Naive thymus-derived CD4-positive, alpha-beta T cell (primary cell): ENCODE measurements at places on chromosomes 5 and 9. TPM values are rescaled to one million over a fixed set of nuclear protein-coding genes. Genes with fewer than 3 reads are reported as not detected.

- no peak for DNase-seq
These were observed 91.3 kb downstream of the CAMSAP1 start for GRCh38 chr9:135815830-135816650.

MAP1B gene
- total RNA-seq, result 0.08 and 0.10 TPM in 2 replicates

DNA sequence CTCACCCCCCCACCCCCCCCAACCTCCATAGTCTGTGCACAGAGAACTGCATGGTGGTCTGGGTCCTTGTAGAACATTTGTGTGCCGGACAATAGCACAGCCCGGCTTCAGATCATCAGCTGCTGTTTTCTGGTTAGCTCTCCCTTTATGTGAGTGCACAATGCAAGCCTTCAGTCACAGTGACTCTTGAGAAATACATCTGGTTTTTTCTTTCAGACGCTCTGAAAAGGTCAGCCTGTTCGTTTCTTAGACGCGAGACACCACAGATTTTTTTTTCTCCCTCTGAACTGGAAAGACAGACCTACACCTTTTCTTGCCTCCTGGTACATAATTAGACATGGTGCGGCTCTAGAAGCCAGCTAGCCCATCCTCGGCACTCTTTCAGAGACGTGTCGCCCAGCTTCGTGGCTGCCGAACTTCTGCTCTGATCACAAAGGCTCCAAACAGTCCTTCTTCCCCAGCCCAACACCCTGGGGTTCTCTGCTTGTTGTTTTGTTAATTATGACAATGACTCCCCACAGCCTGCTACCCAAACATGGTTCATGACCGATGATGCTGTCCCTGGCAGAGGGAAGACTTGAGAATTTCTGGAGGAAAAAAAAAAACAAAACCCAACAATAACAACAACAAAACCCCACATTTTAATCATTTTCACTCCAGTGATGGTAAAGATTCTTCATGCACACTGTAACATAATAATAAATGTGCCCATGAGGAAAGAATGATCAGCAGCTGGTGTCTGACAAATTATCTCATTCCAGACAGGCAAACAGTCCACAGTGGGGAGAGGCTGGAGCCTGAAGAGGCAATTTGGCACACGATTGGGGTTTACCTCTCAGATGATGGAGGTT, 241.4 kb upstream of the ZNF462 start:
- DNase-seq, result no peak

GRCh38 chr9:32631991-32632390, 3.5 kb downstream of the TAF1L start:
- DNase-seq, result no peak

DNA sequence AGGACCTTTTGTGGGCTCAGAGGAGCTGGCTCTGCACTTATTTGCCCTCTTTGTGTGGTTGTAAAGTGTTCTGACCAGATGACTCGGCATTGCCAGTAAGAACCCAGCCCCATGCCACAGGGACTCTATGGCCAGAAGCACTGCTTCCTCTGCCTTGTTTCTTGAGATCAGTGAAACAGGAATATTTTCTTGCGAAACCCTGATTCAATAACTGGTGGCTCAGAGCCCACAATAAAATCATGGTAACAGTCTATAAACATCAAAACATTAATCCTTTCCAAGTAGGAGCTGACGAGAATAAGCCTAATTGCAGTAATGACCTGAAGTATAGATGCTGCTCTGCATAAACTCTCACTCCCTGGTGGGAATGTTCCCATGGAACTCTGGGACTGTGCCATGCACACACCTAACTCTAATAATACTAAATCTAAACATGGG, 344.3 kb downstream of the ZNF608 start:
- no peak for DNase-seq

GRCh38 chr5:167489202-167489601, 802.2 kb upstream of the WWC1 start:
- no peak for DNase-seq

DNA sequence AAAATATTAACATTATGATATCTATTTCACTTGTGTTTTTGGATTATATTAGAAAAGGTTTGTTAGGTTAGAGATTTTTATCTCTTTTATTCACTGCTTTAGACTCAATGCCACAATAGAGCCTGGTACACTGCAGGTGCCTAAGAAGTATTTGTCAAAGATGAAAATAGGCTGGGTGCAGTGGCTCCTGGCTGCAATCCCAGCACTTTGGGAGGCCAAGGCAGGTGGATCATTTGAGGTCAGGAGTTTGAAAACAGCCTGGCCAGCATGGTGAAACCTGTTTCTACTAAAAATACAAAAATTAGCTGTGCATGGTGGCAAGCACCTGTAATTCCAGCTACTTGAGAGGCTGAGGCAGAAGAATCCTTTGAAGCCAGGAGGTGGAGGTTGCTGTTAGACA, 64.3 kb downstream of the C9 start:
- DNase-seq, result no peak

DNA sequence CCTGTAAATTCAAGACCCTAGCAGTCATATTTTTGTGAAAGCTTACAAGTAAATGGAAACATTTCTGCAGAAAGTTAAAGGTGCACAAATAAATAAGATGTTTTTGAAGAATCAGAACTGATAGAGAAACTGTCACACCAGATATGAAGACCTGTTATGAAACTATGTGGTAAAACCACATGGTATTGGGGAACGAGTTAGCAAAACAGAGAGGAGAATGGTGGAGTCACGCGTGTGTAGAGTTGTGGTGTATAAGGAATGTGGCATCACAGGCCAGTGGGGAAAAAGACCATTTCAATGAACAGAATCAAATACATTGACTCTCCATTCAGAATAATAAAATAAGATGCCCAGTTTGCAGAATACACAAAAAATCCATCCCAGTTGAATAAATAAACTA, 477.2 kb downstream of the ICE1 start:
- no peak for DNase-seq

- DNase-seq, result no peak
These were observed 274.9 kb downstream of the ARHGAP26 start for GRCh38 chr5:143045062-143045461.

ABO gene
- 3.3 and 4.5 TPM in 2 replicates for total RNA-seq

WWC1 gene
- total RNA-seq, result 0.56 TPM

- DNase-seq, result no peak
These were observed 24.2 kb downstream of the ZBTB43 start for GRCh38 chr9:126829035-126829434.

IQGAP2 gene
- 84.3 and 88.0 TPM in 2 replicates for total RNA-seq

EHMT1 gene
- total RNA-seq, result 117 TPM

DNA sequence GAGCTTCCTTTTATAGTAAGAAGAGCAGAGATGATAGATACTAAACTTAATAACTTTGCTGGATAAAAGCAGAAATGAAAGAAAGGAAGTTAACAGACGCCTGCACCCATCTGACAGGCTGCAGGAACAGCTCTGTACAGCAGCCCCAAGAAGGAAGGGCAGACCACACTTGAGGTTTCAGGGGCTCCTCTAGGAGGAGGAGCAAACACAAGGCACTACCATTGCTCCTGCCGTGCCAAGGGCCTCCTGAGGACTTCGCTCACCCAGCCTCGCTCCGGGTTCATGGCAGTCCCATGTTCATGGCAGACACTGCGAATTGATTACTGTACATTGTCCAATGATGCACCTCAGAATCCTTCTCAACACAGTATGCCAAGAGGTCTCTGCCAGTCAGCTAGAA, 85.1 kb downstream of the AMBP start:
- DNase-seq, result no peak

PCDHGC4 gene
- total RNA-seq, result not detected in 2 replicates

IL5 gene
- total RNA-seq, result not detected

ZNF462 gene
- total RNA-seq, result 0.11 TPM

SYK gene
- 2.4 TPM for total RNA-seq

- DNase-seq, result no peak
These were observed 98.8 kb upstream of the BASP1 start for GRCh38 chr5:17118631-17119030.

PTGR1 gene
- not detected for total RNA-seq

- DNase-seq, result no peak
These were observed 627.1 kb downstream of the EFNA5 start for GRCh38 chr5:107043665-107044064.

DNA sequence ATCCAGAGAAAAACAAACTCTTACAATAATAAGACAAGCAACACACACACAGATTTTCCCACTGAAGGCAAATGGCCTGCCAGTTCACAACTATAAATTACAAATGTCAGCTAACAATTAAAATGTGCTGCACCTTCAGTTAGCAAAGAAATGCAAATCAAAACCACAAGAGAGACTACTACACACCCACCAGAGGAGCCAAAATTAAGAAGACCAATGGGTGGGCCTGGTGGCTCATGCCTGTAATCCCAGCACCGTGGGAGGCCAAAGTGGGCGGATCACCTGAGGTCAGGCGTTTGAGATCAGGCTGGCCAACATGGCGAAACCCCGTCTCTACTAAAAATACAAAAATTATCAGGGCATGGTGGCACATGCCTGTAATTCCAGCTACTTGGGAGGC, 15.1 kb upstream of the IPPK start:
- no peak for DNase-seq

- no peak for DNase-seq
These were observed 16.9 kb downstream of the CAMSAP1 start for GRCh38 chr9:135890190-135891026.

ZNG1C gene
- total RNA-seq, result 29.7 TPM

DNA sequence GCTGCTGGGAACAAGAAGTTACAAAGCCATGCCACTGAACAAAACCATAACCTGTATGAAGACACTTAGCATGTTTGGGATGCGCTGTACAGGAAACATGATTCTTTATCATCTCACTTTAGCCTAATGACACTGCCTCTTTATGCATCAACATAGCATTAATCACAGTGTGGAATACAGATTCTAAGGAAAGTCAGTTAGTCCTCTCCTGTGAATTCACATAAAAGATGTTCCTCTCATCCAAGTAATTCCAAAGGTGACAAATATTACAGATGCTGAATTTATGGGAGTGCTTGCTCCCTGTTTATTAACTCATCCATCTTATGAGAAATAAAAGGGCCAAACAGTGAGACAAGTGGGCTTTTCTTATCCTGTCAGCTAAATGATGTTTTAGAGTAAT, 1677.7 kb downstream of the EFNA5 start:
- DNase-seq, result no peak

GRCh38 chr5:72508241-72509170, 1.3 kb upstream of the ZNF366 start:
- no peak for DNase-seq

- DNase-seq, result no peak
These were observed 289.1 kb downstream of the EBF1 start for GRCh38 chr5:158810615-158811014.

DNA sequence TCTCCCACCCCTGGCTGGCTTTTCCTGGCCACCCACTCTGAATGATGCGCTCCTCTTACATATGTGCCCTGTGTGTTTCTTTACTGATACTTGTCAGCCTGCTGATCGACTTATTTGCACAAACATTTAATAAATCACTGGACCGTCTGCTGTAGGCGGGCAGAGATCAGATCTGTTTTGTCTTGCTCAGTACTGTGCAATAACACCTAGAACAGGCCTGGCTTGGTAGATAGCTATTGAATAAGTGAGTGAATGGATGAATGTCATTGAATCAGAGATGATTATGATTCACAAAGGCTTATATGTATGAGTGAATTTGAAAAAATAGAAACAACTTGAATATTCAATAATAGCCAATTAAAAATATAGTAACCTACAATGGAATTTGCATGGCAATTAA, 165.1 kb downstream of the RGS3 start:
- no peak for DNase-seq

ARID3C gene
- total RNA-seq, result not detected

DNA sequence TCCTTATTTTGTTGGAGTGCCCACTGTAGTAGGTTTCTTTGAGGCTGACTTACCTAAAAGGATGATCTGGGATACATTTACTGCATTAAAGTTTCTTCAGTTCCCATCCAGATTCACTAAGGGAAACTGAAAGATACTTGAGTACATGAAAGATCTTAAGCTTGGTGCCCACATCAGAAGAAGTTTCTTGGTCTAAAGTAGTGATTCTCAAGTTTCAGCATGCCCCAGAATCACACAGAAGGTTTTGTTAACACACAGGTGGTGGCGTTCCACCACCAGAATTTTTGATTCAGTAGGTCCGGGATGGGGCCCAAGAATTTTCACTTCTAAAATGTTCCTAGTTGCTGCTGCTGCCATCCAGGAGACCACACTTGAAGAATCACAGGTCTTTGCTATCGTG, 171.0 kb downstream of the ZNF462 start:
- DNase-seq, result no peak

DNA sequence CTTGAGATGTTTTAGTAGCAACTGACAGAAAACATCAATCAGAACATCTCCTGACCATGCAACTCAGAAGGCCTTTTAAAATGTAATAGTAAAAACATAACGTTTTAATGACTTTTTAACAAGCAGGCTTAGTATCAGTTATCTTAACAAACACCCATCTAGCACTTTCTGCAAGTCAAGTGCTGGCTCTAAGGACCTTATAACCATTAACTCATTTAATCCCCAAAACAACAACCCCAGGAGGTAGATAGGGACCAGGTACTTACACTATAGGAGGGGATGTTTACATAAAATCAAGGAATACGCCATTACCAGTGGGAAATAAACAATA, 41.8 kb downstream of the ROR2 start:
- no peak for DNase-seq

DNA sequence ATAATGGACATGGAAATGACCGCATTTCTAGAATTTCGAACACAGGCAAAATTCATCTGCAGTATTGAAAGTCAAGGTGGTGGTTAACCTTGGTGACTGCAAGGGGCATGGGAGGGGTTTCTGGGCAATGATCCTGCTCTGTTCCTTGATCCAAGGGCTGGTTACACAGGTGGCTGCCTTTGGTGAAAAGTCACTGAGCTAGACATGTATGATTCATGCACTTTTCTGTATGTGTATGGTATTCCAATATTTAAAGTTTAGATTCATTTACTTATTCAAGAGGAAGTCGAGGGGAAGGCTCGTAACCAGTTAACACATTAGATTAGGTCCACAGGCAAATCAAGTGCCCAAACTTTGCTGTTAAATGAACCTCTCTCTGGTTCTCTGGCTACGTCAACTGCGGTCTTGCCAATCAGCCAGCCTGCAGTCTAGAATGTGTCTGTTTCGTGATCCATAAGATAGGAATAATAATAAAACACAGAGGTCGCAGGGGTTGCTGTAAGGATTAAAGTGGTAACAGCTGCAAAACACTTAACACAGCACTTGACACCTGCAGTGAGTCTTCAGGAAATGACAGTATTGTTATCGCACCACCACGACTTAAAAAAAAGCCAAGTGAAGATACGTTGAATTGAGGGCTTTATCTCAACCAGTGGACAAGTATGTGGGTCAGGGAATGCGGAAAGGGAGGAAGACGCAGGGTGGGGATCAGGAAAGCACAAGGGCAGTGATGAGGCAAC, 92.5 kb downstream of the TLE1 start:
- no peak for DNase-seq

DRD1 gene
- total RNA-seq, result not detected in 2 replicates

IL3 gene
- total RNA-seq, result not detected

CORO2A gene
- total RNA-seq, result 7.7 TPM

GRCh38 chr9:129591916-129592315, 29.0 kb downstream of the C9orf50 start:
- no peak for DNase-seq

SPINK13 gene
- not detected for total RNA-seq

CCDC127 gene
- 9.7 TPM for total RNA-seq

GRCh38 chr9:21030389-21031035, 928 bp downstream of the HACD4 start:
- peak; percentile 31 for DNase-seq

TLX3 gene
- not detected for total RNA-seq
